ENCODE measurements at places on chromosomes 4 and X. TPM values are rescaled to one million over a fixed set of nuclear protein-coding genes. Genes with fewer than 3 reads are reported as not detected.

KLHL8 gene
- total RNA-seq, result 9.0 TPM

RADX gene
- total RNA-seq, result 5.2 TPM

DNA sequence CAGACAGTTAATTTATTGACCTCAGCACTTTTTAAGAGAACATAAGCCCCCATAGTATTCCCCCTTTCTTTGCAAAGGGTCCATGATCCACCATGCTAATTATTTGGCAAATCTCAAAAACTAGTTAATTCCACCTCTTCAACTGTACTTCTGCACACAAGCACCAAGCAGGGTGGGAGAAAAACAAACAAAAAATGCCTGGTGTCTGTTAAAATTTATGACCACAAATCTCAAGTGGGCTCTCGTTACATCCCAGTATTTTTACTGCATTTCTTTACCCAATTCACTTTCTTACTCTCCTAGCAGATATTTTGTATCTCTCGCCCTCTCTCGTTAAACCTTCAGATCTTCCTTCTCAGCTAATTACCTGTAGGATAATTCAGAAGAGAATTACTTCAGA, 6.1 kb downstream of the ARSJ start:
- H3K27me3 ChIP-seq, result no peaks in the 10 kb centered on the region
- no peak for DNase-seq
- peaks cover 10% of the 10 kb centered on the region for H3K4me1 ChIP-seq

DNA sequence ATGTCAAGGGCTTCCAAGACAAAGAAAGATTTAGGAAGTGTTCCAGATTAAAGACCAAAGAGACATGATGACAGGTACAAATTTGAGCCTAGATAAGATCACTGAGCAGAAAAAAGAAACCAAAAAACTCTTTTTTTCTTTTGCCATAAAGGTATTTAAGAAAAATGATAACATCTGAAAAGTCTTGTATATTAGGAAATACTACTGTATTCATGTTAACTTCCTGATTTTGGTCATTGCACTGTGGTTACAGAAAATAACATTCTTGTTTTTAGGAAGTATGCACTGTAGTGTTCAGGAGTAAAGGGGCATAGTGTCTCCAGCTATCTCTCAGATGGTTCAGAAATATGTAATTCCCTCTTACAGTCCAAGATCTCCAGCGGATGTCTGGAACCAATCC, 37.1 kb downstream of the RWDD4 start:
- H3K36me3 ChIP-seq, result no peaks in the 10 kb centered on the region
- no peak overlapping the region for H3K27ac ChIP-seq
- H3K4me3 ChIP-seq, result no peak overlapping the region

DNA sequence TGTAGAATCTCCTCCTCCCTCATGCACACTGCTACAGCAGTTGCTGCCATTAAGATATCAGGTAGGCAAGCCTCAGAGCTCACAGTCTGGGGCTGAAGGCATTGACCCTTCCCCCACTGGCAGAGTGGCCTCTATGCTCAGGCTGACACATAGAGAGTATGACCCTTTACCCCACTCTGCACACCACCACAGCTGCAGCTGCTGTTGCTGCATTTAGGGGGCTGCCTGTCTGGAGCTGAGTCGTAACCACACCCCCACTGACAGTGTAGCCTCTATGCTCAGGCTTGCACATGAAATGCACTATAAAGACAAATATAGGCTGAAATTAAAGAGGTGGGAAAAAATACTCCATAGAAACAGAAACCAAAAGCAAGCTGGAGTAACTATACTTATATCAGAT, 289.3 kb upstream of the PABPC4L start:
- no peaks in the 10 kb centered on the region for H3K4me1 ChIP-seq
- H3K36me3 ChIP-seq, result no peaks in the 10 kb centered on the region
- no peak overlapping the region for H3K27ac ChIP-seq

GRCh38 chrX:154840856-154841255, 6.4 kb upstream of the SMIM9 start:
- H3K27me3 ChIP-seq, result no peaks in the 10 kb centered on the region
- H3K4me3 ChIP-seq, result no peak overlapping the region
- no peak overlapping the region for H3K27ac ChIP-seq
- no peaks in the 10 kb centered on the region for H3K36me3 ChIP-seq

TMEM271 gene
- not detected for total RNA-seq

- no peaks in the 10 kb centered on the region for H3K4me1 ChIP-seq
- peak overlapping the region; percentile 67 for H3K4me3 ChIP-seq
- no peaks in the 10 kb centered on the region for H3K27me3 ChIP-seq
- DNase-seq, result no peak
Measured at GRCh38 chr4:47485768-47486167, 693 bp downstream of the ATP10D start.
